ENCODE measurements at places on chromosomes 11 and 22.

DNA sequence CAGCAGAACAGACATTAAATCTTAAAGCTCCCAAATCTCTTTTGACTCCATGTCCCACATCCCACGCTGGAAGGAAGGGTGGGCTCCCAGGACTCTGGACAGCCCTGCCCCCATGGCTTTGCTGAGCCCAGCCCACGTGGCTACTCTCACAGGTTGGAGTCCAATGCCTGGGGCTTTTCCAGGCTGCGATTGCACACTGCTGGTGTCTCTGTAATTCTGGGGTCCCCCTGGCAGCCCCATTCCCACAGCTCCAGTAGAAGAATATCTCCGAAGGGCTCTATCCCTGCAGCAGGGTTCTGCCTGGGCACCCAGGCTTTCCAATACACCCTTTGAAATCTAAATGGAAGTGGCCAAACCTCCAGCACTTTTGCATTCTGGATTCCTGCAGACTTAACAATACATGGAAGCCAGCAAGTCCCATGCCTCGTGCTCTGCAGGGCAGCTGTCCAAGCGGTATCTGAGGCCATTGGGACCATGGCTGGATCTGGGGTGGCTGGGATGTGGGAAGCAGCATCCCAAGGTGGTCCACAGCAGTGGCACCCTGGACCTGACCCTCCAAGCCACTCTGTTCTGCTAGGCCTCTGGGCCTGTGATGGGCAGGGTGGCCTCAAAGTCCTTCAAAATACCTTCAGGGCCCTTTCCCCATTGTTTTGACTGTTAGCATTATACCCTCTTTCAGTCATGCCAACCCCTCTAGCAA is 47.9 kb upstream of the TH start:
- no peak for DNase-seq

GRCh38 chr11:8805296-8805695 is 105.7 kb upstream of the AKIP1 start:
- no peak for DNase-seq

DNA sequence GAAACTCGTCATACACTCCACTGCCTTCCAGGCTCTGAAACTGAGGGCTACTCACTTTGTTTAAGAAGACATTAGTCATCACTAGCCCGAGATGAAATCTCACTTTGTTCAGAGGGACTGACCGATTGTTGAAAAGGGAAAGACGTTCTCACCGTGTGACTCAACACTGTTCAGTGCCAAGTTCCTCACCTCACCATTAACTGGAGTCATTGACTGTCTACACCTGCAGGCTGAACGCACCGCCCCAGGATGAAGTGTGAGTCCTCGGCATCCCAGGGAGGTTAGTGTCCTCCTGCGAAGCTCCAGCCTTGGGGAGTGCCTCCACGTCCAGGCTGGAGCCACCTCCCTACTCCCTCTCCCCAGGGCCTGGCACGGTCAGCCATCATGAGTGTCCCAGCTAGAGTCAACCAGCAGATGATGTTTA is 30.4 kb downstream of the FADD start:
- DNase-seq = no peak

DNA sequence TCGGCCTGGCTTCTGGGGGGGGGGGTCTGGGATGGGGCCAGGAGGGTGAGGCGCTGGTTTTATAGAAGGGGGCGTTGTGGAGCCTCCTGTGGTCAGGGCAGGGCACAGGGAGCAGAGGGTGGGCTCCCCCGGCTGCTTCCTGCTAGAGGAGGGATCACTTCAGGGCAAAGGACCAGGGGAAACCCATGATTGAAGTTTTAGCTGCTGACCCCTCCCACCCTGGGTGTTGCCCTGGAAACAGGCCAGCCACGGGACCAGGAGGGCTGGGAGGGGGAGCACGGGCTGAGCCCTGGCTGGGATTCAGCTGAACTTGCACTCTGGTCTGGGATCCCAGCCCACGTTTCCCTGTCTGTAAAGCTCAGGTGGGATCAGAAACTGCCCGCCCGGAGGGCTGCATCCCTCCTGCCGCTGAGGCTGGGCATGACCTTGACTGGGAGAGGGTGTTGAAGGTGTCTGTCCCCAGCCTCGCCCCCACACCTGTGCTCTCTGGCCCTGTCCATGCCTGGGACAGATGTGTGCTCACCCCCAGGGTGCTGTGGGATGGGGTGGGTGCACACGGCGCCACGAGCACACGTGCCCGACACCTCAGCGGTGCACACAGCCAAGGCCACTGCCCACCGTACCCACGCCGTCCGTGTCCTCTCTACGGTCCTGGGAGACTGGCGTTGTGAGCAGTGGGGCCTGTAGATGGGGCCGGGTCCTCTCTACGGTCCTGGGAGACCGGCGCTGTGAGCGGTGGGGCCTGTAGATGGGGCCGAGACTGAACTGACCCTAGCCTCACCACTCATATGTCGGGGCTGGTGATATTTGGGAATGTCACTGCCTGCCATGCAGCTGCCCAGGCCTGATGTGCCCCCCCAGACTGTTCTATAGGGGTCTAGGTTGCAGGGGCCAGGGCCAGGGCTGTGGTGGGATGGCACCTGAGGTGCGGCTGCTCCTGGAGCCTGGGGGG is 2.3 kb downstream of the TSPAN4 start:
- DNase-seq = no peak

DNA sequence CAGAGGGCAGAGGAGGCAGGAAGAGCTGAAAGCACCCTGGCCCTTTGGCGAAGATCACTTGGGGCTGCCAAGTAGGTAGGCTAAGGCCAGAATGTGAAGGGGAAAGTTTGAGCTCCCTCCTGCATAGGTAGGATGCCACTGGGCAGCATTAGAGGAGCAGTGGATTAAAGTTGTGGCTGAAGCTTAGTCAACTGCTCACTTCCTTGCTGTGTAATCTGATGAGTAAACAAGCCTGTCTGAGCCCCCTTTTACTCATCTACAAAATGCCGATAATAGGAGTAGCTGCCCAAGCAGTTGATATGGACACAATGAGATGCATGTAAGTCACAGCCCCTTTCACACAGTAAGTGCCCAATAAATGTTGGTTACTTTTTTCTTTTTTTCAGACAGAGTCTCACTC is 216.4 kb downstream of the MN1 start:
- DNase-seq = no peak

GRCh38 chr11:119236490-119236889 is 30.4 kb downstream of the CBL start:
- DNase-seq = no peak

DNA sequence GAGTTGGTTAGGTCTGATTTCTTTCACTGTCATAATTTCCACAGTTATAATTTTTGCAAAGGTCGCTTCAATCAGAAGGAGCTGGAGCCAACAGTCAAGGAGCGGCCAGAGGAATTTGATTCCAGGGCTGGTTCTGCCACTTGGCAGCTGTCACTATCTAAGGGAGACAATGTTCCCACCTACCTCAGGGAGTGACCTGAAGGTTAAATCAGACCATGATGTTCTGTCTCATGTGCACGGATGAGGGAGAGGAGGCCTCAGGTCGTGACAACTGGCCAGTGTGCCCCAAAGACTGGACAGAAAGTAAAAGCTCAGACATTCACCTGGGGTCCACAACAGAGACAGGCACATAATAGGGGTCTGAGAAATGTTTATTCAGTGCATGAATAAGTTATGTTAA is 7.6 kb downstream of the MRGPRD start:
- no peak for DNase-seq

- DNase-seq = no peak
Measured at GRCh38 chr11:76626921-76627401, 43.6 kb downstream of the LRRC32 start.
